ENCODE measurements at places on chromosomes 7 and 10. TPM values are rescaled to one million over a fixed set of nuclear protein-coding genes. Genes with fewer than 3 reads are reported as not detected.
A peak's percentile ranks its signal among the peaks of the same experiment; 100 is the strongest.

The CYP2E1 gene
- total RNA-seq = 0.69 TPM

The SFRP4 gene
- 5.0 TPM for total RNA-seq

The PON3 gene
- total RNA-seq = 11.2 TPM

The H2BK1 gene
- not detected for total RNA-seq

The CALHM1 gene
- total RNA-seq = not detected

GRCh38 chr10:91610919-91611318 lies 22.0 kb downstream of the PPP1R3C start:
- no peak for DNase-seq

DNA sequence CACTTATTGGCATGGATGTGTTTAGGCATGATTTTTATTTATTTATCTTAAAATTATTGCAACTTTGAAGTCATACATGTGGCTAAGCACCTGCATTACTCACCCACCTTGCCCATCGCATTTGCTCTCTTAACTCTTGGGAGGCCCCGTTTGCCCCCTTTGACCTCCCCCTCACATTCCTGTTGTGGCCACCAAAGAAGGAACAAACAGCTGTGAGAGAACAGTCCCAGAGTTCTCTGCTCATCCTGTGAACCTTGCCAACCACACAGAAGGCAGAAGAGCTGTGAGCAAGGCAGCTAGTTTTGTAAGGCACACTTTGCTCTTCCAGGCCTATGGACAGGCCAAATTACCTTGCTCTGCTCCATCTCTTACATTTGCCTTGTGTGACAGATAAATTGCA lies 23.6 kb upstream of the FGL2 start:
- DNase-seq = no peak

DNA sequence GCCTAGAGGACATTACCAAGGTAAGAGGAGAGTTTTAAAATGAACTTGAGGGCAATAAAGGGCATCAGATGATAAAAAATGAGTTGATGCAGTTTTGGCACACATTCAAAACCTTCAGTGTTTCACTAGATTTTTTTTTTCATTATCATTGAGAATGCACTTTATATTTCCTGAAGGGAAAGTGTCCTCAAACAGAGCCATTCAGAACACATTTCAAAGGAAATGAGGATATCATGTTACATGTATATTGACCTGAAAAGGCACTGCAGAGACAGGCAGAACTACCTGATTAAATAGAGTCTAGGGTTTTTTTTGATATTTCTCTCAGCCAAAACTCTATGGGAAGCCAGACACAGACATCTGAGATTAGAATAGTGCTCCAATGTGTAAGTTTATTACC lies 454.0 kb downstream of the NEBL start:
- DNase-seq = no peak

DNA sequence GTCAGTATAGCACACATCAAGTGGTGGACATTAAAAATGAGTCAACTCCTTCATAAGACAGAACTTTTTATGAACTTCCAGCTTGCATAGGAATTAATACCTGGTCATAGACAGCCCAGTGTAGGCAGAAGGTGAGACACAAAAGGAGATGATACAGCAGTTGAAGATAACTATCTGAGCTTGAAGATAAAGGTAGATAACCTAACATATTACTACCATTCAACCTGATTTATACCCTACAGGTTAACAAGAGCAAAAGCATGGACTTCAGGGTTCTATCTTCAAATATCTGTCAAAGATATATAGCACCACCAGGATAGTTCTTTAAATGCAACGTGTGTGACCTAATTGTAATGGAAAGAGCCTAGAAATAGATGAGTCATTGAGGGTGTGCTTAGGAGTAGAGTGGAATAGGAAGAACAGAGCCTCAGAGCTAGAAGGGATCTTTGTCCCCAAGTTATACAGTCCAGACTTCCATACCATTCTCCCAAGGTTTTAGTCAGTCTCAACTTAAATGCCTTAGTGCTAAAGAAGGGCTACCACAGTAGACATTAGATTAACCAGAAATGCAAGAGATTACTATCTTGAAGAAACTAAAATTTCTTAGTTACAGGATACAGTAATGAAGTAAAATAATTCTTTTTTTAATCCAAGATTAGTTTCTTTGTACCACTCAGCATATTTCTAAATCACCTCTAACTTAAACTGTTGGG lies 9.2 kb downstream of the ZNF800 start:
- no peak for DNase-seq

GRCh38 chr7:28955356-28955717 lies 2.8 kb downstream of the TRIL start:
- no peak for DNase-seq

DNA sequence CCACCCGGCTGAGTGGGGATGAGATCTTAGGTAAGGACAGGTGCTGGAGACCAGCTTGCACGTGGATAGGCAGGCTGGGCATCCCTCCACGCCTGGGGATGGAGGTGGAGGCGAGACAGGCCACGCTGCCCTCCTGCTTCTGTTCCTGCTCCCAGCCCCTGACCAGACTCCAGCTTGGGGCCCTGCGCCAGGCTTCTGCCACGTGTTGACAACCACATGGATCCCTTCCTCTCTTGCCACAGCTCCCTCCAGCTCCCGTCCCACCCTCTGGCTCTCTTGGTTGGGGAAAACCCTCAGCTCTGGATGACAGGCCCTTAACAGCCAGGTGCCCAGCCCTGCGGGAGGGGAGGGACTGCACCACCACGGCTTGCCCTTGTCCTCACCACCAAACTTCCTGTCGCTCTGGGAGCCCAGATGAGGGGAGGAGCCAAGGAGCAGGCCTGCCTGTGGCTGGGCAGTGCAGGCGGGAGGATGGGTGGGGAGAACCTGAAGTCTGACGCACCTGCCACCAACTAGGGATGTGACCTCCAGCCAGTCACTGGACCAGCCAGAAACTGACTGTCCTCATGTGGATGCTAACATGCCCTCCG lies 36.0 kb downstream of the KCNH2 start:
- DNase-seq = no peak

The ACSL5 gene
- 10.1 TPM for total RNA-seq

GRCh38 chr10:5557799-5558771 lies 33.3 kb downstream of the CALML3 start:
- no peak for DNase-seq

The CTAGE15 gene
- total RNA-seq = 5.9 TPM

DNA sequence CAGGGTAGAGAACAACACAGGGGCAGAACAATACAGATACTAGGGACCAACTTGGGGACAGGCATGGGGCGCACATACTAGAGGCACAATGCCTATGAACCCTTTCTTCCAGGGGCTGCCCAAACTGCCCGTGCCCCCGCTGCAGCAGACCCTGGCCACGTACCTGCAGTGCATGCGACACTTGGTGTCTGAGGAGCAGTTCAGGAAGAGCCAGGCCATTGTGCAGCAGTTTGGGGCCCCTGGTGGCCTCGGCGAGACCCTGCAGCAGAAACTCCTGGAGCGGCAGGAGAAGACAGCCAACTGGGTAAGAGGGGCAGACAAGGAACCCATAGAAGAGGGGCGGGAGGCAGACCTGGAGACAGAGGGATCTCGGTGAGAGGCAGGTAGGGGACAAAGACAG lies 5.8 kb downstream of the CHAT start:
- no peak for DNase-seq

The CFAP46 gene
- 0.39 TPM for total RNA-seq

DNA sequence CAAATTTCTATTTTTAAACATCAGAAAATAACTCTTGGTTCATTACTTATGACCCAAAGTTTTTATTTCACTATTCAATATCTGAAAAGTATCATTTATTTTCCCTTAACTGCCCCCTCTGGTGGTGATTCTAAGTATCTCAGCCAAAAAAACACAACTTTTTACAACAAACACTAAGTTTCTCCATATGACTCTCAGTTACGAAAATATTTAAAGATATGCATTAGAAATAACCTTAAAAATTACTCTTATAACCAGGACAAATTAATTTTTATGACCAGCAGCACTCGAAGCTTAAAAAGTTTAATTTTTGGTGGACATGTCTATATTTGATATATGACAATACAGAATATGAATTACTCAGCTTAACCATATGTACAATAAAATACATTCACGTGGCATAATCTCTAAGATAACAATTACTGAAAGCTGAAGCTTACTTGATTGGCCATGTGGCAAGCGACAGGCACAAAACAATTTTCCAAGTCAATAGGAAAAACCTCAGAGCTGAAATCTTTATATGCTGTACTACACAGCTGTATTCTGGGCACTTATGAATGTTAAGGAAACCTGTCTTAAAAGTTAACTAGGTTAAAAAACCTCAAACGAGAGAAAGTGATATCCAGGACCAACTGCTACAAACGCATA lies 2.3 kb downstream of the HNRNPA2B1 start:
- peak; percentile 40 for DNase-seq

DNA sequence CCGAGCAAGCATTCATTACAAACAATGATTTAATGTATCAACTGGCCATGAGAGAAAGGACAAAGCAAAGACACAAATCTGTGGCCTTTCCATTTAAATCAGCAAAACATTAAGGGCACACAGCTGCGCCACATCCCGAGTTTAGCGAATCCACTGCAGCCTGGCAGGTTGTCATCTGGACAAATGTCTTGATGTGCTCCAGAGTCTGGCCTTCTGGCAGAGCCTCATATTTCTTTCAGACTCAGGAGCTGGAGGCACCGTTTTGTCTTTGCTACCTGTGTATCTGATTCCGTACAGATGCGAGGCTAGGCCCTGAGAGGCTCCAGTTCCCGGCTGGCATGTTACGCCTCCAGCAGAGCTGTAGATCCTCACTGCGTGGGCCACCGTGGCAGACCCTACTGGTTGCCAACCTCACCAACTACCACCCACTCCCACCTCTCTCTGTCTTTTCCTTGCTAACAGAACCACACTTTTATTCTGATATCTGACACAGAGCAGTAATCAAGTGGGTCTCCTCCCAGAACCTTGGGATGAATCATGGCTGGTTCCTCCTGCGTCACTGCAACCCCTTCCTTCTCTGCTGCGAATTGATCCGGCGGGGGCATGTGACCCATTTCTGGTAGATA lies 40.9 kb upstream of the EFCAB10 start:
- DNase-seq = no peak

DNA sequence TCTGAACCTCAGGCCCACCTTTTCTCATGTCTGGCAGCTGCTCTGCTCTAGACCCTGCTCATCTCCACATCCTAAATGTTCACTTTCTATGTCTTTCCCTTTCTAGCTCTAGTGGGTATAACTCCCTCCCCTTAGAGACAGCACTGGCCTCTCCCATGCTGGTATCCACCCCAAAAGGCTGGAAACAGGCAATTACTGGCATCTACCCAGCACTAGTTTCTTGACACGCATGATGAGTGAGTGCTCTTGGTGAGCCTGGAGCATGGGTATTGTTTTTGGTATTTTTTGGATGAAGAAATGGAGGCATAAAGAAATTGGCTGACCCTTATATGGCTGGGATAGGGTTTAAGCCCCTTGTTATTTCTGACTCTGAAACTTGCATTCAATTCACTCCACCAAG lies 156.0 kb downstream of the EGFR start:
- no peak for DNase-seq

The PSMC2 gene
- 98.3 TPM for total RNA-seq

GRCh38 chr7:137998250-137998649 lies 3.6 kb downstream of the CREB3L2 start:
- DNase-seq = no peak

GRCh38 chr10:49264177-49264677 lies 34.7 kb upstream of the C10orf71 start:
- DNase-seq = no peak

DNA sequence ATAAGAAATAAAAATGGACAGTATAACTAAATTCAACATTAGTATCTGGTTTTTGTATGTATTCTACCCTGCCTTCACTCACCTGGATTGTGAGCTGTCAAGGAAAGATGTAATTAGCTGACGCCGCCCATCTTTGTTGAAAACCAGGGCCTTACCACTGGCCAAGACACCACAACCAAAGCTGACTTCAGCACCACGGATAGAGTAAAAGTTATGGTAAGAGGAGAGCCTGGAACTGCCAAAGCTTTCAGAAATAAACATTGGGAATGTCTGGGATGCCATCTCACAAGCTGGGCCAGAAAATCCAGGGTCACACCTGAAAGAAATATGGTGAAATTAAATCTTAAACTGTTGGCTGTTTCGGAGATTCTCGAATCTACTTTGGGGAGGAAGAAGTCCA lies 190.1 kb upstream of the SLC26A5 start:
- no peak for DNase-seq

The GLI3 gene
- total RNA-seq = 23.4 TPM

The MEST gene
- total RNA-seq = 357 TPM

The SHOC2 gene
- total RNA-seq = 73.8 TPM

The CHST15 gene
- total RNA-seq = 16.5 TPM

The STEAP2 gene
- total RNA-seq = 14.6 TPM

- DNase-seq = no peak
Observed at GRCh38 chr7:96320442-96320841, 1.5 kb downstream of the SLC25A13 start.

GRCh38 chr7:18174996-18175395 lies 147.3 kb upstream of the PRPS1L1 start:
- no peak for DNase-seq

- DNase-seq = no peak
Observed at GRCh38 chr7:143407287-143408251, 1.1 kb downstream of the EPHA1 start.

The CC2D2B gene
- 1.6 TPM for total RNA-seq

GRCh38 chr7:37441386-37441760 lies 7.3 kb downstream of the ELMO1 start:
- DNase-seq = no peak

The GLUD1 gene
- total RNA-seq = 134 TPM

The CYP2C9 gene
- total RNA-seq = 2.4 TPM

DNA sequence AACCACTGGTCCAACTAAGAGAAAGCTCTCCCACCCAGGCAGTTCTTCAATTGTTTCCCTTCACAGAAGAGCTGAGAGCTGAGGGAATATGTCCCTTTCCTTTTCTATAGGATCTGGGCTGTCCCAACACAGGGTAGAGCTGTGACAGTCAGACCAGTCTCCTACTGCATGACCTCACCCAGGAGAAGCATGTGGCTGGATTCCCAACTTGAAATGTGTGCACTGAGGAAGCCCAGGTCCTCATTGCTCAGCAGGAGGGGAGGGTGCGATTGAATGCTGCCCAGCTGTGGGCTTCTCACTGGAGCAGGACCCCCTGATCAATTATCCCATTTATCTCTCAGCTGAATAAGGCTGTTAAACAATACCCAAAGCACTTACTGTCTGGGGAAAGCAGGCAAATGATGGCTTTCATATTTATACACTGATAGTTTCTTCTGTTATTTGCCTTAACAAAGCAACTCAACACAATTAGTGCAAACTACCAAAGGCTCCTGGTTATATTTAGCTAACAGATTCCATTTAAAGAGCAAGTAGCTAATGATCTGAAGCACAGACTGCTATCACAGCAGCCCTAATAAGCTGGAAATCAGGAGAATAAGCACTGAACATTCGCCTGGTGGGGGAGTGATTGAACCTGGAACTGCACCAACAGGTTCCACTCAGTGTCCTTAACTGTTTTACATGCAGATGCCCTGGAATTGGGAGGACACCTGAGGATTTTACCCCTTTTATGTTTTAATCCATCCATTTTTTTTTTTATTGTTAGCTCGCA lies 508.8 kb downstream of the CCSER2 start:
- DNase-seq = no peak

- DNase-seq = no peak
Observed at GRCh38 chr10:49177391-49178355, 10.5 kb downstream of the TMEM273 start.

- no peak for DNase-seq
Observed at GRCh38 chr7:148661471-148661870, 37.2 kb upstream of the CUL1 start.

GRCh38 chr7:121954803-121955202 lies 81.8 kb downstream of the PTPRZ1 start:
- no peak for DNase-seq
